Stimulated activated CD8-positive, alpha-beta memory T cell treated with anti-CD3 and anti-CD28 coated beads, Interleukin-4, amount 100 ng/mL, for 1 hour (primary cell): ENCODE measurements at places on chromosomes 2 and 18.

DNA sequence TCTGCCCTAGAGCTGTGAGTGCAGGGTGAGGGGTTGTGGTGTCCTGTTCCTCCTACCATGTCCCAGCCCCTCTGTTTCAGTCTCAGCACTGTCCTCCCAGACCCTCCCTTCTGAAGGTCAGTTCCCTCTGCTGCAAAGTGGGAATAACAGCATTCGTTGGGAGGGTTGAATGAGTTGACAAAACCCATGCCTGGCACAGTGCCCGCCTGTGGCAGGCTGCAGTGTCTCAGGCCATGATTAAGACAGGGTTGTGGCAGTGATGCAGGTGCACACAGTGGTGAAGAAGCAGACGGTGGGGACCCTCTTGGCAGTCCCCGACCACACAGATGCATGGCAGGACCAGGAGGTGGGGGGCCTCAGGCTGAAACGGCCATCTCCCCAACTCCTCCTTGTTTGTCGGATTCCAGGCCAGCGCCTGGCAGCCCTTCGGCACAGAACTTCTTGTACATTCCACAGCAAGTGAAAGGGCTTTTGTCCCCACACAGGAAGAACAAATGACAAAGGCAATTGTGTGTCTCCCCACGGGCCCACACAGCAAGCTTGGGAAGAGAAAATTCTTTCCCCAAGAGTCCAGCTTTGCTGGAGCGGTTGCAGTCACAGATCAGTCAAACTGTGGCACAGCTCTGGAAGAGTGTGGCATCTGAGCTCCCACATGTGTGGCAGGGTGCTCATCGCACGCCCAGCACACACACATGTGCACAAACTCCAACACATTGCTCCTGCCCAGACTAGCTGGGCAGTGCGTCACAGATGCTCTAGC lies 92.0 kb upstream of the MSH2 start:
- DNase-seq, result no peak

- DNase-seq, result no peak
These were observed 144.2 kb upstream of the NABP1 start for GRCh38 chr2:191533693-191534180.

GRCh38 chr2:20346565-20347381 lies 3.9 kb downstream of the PUM2 start:
- no peak for DNase-seq

DNA sequence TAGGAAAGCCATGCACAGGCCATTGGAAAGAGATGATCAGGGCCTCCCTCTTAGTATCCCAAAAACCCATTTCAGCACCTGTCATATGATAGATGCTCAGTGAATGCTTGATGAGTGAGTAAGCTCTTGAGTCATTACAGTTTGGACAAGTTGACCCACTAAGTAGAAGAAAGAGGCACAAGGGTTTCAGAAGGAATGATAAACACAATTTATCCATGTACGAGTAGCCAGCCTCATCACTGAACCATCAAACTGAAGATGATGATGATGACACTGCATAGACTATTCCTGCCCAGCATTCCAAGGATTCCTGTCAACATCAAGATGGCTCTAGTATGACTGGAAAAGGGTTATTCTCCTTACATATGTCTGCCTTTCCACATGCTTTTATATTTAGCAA lies 596.0 kb downstream of the BCL11A start:
- no peak for DNase-seq

GRCh38 chr2:81647715-81648230 lies 1343.2 kb upstream of the LRRTM1 start:
- DNase-seq, result no peak

- DNase-seq, result no peak
These were observed 140.2 kb downstream of the TGIF1 start for GRCh38 chr18:3590096-3590630.

DNA sequence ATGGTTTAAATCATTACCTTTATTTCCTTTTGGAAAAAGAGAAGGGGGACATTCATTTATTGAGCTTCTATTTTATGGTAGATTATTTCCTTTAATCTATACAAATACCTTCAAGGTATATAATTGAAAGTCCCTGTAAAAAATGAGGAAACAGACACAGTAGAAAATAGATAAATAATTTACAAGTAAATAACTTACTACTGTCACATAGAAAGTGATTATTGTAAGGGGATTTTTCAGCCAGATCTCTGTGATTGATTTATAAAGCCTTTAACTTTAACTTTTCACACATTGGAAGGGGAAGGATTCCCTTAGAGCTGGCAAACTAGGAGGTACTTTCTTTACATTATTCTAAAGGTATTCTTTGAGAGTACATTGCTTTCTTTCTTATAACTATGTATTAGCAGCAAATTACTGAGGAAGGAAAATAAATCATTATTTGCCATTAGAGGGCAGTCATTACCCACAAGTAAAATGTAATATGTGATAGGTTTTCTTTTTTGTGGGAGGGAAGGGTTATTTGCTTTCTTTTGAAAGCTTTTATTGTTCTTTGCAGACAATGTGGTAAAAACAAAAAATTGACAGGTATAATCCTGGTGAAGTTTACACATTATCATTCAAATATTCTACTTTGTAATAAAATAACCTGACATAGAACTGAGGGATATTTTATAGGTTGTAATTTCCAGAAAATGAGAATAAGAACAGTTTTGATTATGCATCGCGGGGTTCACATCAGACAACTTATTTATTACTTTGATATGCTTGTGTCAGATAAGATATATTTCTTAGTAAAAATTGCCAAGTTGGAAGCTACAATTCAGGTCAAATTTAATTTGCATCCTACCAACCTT lies 24.8 kb upstream of the RPE start:
- no peak for DNase-seq

GRCh38 chr2:42850016-42850805 lies 57.8 kb upstream of the HAAO start:
- DNase-seq, result no peak

DNA sequence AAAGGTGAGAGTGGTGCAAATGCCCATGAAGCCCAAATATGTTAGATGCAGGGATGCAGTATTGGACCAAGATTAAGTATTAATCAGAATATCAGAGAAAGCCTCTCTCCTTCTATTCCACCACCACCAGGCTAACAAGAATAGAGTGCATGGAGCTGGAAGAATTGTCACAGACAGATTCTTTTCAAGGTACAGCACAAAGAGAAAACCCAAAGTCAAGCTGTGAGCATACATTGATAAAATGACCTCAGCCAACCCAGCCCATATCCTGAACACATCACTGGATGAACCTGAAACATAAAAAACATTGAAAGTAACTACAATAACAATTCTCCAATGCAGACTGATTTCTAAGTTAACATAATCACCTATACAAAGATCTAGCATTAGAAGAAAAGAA lies 445.7 kb upstream of the NETO1 start:
- DNase-seq, result no peak

DNA sequence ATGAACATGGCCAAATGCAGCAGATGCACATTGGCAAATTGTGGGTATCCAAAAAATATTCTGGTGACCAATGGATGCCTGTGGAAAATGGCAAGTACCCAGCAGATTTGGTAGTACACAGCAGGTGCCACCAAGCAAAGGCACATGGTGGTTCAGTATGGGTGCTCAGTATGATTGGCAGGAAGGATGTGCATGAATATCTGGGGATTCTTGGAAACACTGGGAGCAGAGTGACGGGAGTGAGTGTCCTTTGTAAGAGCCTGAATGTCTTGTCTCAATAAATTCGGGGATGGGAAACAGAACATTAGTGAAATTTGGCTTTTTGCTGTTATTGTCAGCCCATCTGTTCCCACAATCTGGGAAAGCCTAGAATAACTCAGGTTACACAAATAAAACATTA lies 36.8 kb upstream of the ACADL start:
- DNase-seq, result no peak

DNA sequence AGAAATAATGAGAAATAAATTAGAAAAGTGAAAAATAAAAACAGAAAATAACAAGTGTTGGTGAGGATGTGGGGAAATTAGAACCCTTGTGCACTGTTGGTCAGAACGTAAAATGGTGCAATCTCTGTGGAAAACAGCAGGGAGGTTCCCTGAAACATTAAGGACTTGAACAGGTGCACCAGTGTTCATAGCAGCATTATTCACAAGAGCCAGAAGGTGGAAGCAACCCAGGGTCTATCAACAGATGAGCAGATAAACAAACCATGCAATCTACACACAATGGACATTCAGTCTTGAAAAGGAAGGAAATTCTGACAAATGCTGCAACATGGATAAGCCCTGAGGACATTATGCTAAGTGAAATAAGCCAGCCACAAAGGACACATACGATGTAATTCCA lies 58.2 kb upstream of the TFCP2L1 start:
- no peak for DNase-seq

DNA sequence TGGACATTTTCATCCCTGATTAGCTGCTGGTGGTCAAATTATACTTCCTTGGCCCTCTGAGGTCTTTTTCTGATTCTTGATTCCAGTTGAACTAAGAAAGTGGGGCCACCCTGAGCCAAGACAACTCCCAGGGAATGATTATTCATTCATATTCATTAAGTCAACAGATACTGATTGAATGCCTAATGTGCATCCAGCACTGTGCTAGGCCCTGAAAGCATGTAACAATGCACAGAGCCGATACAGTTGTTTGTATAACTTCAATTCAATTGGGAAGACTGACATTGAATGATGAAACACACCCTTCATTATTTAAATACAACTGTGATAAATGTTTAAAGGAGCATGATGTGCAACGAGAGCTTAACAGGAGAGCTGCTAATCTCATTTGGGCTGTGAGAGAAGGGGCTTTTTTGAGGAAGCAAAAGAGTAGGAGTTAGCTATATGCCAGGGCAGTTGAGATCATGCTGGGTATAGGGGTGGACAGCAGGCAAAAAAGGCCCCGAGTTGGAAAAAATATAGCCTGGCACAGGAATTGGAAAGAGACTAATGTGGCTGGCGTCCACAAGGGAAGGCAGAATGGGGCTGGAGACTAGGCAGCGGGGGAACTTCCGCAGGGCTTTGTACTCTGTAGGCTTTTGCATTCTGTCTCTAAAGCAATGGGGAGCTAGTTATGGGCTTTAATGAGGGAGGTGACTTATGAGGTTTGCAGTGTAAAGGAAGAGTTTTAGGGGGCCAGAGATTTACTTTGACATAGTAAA lies 57.2 kb upstream of the ACVR1 start:
- DNase-seq, result no peak

- DNase-seq, result no peak
These were observed 96.8 kb upstream of the ARL4C start for GRCh38 chr2:234593636-234594035.

DNA sequence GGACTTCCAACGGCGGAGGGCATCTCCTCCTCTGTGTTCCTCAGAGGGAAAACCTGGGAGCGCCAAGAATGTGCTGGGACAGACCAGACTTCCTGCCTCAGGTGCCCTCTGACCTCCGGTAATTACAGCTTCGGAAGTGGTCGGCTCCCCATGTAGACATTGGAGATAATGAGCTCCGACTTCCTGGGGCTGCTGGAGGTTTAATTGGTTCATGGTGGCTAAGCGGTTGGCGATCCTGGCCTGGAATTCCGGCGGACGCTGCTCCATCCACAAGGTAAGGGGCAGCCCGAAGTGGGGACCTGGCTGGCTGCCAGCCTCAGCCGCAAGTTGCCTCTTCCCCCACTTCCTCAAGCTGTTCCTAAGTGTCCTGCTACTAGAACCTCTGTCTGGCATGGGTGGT lies 83.2 kb upstream of the EPC2 start:
- DNase-seq, result no peak

DNA sequence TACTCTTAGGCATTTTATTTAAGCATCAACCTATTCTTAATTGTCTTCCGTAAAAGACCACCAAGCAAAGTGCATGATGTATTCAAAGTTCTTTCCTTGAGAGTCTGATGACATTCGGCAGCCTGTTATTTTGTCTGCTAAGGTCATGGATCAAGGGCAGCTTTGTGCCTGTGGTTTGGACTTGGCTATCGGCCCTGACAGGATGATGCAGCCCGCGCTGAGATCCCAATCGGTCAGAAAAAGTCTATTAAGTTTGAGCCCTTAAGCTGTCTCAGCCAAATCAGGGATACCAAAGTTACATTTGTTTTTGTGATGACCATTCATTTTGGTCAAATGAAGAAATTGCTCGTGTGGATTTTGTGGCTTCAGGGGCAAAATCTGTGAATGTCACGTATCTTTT lies 718.9 kb upstream of the FANCL start:
- DNase-seq, result no peak

GRCh38 chr2:111127351-111127750 lies 6.6 kb downstream of the BCL2L11 start:
- no peak for DNase-seq
